ENCODE measurements at places on chromosomes 3 and 15.

DNA sequence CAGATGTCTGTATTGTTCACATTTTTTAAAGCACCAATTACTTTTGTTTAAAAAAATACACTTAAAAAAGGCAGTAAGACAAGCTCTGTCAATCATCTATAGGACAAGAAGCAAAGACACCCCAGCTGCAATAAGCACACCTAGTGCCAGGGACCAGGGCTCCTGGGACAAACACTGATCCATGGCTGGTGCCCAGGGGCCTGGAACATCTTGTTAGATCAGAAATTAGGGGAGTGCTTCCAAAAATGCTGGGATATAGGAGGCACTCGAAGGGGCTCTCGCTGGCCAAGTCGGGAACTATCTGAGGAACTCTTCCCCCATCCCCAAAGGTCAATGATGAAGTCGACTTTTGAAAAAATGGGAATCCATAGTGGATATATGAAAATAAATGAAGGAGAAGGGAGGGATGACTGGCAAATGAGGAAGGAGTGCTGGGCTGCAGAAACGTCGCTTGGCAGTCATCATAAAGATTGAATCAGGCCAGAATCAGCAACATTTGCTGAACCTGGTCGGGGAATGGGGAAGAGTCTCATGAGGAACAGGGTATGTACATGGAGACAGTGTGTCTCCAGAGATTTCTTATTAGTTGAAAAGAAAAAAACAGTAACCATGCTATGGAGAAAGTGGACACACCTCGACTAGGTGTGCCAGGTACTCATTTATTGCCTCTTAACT lies 28.5 kb downstream of the TSPAN3 start:
- no peak for DNase-seq

DNA sequence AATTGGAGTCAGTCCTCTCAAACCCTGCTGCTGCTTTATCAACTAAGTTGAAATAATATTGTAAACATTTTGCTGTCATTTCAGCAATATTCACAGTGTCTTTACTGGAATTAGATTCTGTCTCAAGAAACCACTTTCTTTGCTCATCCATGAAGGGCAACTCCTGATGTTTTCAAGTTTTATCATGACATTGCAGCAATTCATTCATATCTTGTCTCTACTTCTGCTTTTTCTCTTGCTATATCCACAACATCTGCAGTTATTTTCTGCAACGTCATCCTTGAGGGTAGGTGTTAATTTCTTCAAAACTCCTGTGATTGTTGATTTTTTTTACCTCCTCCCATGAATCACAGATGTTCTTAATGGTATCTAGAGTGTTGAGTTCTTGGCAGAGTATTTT lies 181.6 kb downstream of the EPHA6 start:
- no peak for DNase-seq

GRCh38 chr3:9862391-9863057 lies 17.5 kb downstream of the CIDEC start:
- peak; percentile 55 for DNase-seq

- no peak for DNase-seq
Observed at GRCh38 chr3:44099566-44100297, 142.0 kb upstream of the TOPAZ1 start.

DNA sequence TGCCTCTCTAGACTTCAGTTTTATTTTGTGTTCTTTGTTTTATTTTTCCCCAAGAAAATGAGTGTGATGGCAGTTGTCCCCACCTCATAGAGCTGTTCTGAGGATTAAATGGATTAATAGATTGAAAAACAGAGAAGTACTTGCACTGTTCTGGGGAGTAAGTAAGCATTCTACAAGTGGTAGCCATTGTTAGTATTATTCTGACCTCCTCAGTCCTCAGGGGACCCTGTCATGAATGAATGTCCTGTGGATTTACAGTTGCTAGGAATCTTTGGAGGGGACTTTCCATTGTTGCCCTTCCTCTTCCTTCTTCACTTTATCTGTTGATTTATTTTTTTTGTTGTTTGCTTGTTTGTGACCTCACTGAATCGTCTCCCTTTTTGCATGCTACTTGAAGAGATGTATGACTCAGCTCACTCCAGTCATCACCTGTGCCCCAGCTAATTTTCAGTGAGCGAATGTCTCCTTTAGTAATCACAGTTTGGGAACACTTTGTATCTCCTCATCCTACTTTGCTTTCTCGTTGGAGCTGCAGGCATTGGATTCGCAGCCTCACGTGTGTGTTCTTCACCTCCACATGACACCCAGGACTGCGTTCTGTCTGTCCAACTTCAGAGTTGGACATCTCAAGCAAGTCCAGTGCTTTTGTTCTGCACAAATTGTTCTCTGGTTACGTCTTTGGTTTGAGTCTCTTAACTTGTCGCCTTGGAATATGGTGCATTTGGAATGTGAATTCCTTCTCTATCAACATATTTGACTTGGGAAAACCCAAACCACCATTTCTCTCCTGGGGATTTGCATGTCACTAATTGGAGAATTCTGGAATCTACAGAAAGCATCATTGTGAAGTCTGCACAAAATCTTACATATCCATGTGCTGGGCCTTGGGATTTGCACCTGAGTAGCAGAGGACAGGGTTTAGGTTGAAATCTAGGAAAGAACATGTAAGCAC lies 54.5 kb downstream of the LRTM1 start:
- no peak for DNase-seq

- DNase-seq = no peak
Observed at GRCh38 chr3:18751514-18751913, 326.4 kb upstream of the SATB1 start.

DNA sequence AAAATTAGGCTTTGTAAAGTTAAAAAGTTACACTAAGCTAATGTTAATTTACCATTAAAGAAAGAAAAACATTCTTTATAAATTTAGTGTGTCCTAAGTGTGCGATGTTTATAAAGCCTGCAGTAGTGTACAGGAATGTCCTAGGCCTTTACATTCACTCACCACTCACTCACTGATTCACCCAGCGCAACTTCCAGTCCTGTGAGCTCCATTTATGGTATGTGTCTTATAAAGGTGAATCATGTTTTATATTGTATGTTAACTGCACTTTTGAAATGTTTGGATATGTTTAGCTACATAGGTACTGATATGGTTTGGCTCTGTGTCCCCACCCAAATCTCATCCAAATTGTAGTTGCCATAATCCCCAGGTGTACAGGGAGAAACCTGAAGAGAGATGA lies 549.7 kb upstream of the EPHA6 start:
- peak; percentile 3 for DNase-seq

DNA sequence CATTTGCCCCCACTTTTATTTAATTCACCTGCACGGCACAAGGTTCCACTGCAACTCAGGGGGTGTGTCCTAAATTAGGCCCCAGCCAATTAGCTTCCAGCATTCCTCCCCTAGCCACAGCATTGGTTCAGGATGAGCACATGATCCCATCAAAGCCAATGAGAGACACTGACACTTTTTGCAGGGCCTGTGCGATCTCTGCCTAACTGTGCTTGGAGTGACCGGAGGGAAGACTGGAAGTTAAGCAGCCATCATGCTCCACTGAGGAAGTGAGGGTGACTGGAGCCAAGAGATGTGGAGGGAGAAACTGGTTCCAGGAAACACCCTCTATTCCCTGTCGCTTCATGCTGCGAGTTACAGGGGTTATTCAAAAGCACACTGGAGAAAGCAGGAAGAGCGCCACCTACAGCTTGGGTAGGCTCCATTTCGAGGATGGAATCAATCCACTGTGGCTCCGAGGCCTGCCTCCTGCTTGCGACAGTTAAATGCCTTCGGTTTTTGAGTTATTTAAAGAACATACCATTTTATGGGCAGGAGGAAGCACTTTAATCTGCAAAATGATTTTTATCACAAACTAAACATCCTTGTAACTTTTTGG lies 122.2 kb upstream of the WNT5A start:
- no peak for DNase-seq

GRCh38 chr3:122858373-122858772 lies 63.5 kb downstream of the SLC49A4 start:
- peak; percentile 3 for DNase-seq

DNA sequence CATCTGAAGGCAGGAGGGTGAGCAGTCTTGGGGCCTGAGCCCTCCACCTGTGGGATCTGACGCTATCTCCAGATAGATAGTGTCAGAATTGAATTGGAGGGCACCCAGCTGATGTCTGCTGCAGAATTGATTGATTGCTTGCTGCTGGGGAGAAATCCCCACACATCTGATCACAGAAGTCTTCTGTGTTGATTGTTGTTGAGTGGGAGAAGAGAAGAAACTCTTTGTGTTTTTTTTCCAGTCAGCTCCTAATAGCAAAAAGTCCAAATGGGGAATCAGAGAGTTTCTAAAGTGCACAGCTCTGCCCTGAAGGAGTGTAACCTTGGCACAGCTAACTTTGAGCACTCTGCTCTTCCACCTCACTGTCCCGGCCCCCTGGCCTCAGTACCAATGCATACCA lies 66.1 kb downstream of the RAB11A start:
- no peak for DNase-seq

DNA sequence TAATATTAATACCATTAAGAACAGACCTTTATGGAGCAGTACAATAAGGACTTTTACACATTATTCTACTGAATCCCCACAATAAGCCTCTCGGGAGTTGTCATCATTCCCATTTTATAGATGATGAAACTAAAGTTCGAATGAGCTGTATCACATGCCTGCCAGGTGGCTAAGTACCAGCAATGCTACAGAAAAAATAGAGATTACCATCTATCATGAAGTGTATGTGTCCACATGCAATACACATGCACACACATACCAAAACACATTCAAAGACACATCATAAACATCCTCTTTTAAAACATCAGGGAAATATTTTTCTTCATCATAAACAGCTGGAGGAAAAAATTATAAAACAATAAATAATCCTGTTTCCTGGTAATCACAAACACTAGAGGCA lies 136.6 kb downstream of the SUCLG2 start:
- no peak for DNase-seq

- DNase-seq = peak; percentile 72
Observed at GRCh38 chr3:11591002-11591355, 52.7 kb downstream of the VGLL4 start.

- DNase-seq = no peak
Observed at GRCh38 chr15:68214838-68215254, 9.7 kb upstream of the CALML4 start.

GRCh38 chr3:45225465-45226205 lies 452 bp downstream of the TMEM158 start:
- peak; percentile 40 for DNase-seq

DNA sequence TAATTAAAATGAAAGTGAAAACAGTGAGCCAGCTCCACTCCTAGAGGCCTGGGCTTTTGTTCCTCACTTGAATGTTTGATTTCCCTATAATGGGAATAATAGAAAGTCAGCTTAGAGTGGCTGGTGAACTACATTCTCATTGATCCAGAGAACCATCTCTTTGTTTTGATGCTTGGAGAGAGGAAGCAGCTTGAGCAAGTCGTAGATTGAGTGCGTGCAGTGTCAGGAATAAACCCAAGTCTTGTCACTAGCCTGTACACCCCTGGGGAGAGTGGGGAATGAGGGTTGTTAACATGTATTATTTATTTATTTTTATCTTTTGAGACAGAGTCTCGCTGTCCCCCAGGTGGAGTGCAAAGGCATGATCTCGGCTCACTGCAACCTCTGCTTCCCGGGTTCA lies 885 bp upstream of the LSG1 start:
- DNase-seq = no peak

DNA sequence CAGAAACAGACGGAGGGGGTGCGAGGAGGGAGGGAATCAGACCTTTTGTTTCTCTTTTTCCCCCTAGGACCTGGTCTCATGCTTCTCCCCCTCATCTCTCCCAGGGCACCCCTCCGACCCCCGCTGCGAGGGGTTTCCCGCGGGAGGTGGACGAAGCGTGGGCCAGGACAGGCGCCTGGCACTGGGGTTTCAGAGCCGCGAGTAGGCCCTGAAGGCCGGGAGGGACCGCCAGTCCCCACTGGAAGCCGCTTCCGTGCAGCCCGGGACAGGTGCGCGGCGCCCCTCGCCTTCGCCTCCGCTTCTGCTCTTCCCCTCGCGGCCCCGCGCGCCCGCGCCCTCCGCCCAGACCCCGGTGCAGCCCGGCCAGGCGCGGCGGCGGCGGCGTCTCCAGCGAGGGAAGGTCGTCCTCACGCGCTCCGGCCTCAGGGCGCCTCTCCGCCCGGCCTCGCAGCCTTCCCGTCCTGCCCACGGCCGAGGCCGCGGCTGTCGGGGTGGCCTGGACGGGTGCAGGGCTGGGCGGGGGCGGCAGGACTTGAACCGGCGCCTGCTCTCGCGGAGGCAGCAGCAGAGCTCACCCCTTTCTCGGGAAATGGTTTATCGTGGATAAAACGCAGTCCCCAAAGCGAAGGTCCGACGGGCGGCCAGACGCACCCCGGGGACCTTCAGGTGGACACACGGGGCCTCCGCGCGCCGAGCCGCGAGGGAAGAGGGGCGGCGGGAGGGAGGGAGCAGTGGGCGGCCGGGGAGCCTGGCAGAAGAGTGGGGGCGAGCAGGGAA lies 31.5 kb upstream of the ADAMTS17 start:
- DNase-seq = no peak

DNA sequence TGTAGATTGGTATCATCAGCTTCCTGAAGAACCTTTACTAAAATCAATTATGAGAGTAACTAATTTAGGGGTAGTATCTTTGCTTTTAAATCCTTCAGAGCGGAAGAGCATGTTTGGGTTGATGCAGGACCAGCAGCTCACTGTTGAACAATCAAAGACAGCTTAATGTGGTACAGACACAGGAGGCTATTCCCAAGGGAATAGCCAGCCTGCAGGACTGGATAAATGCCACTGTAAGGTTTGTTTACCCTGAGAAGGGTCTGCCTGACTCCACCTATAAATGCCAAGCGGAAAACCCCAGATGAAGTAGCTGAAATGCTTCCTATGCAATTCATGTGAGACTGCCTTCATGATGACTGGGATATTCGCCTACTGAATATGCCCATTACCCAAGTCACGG lies 16.0 kb upstream of the STAC start:
- DNase-seq = no peak

- no peak for DNase-seq
Observed at GRCh38 chr15:70240082-70240481, 142.4 kb upstream of the TLE3 start.
